ENCODE measurements at places on chromosomes 13 and 19.

- no peak for DNase-seq
Measured at GRCh38 chr19:36152352-36153091, at the start of gene COX7A1. Gene COX7A1 (minus strand): TSS chr19:36152447. CDS start chr19:36152407, 40 bp downstream.

DNA sequence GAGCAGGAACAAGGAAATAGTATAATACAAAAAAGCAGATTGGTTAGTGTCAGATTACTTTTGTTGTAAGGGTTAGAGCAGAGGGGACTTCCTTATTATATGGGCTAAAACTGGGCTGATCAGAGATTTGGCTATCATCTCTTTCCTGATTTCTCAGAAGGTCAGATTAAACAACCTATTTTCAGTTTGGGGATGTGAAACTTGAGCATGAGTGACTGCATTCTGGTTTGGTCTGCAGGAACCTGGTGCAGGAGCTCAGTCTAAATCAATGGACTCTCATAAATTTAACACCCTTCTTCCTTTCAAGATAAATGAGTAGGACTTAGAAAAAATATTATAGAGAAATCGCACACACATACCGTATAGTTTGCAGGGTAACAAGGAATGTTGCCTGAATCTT lies 12.9 kb upstream of the RFXAP start:
- DNase-seq, result no peak

GRCh38 chr13:80524447-80525215 lies 183.7 kb upstream of the SPRY2 start:
- DNase-seq, result no peak

DNA sequence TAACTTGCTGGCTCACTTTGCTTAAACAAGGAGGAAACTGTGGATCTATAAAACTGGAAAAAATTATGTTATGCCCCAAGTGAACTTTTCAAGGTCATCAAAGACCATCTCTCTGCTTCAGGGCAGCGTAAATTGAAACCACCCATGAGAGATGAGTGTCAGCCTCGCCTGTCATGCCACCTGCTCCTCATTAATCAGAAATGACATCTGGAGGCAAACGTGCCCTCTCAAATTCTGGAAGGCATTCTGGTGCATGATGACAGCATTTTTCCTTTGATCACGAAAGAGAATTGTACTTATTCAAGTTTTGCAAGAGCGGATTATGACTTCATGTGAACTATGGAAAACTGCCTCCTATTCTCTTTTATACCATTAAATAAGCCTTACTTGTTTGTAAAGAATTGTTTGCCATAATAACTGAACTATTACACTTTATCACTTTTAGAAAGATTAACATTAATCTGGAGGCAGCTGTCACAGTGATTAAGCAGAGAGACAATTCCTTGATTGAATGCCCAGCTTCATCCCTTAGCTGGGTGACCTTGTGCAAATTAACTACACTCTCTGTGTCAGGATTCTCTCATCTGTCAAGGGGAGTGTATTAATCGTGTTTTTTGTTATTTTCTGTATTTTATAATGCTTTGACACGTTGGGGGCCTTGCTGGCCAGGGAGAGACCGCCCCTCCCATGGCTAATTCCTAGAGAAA lies 17.0 kb upstream of the SACS start:
- DNase-seq, result no peak

- DNase-seq, result no peak
Measured at GRCh38 chr13:44629465-44630183, 53.5 kb upstream of the TSC22D1 start.

DNA sequence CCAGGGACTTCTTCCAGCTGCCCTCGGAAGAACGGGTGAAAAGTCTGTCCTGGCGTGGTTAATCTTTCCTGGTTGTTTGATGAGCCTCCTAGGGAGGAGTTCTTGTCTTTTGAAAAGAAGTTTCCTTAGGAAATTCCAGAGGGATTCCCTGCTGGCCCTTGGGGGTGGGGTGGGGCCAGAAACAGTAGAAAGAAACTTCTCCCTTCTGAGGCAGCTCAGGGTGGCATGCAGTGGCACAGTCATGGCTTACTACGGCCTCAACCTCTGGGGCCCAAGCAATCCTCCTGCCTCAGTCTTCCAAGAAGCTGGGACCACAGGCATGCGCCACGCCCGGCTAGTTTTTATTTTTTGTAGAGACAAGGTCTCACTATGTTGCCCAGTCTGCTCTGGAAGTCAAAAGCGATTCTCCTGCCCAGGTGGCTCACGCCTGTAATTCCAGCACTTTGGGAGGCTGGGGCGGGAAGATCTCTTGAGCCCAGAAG lies 1.5 kb downstream of the ZNF101 start:
- no peak for DNase-seq

DNA sequence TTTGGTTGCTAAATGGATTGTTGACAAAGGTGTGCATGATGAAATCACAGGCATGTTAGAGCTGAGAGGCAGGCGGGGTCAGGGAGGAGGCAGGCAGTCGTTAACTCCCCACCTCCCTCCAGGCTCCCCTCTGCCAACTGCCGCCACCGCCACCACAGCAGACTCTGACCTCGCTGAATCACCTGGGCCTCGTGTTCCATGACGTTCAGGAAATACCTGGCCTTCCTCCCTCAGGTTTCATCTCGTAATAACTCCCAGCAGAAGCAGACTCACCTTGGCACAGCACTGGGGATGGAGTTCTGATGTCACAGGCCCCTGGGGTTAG lies 198.5 kb downstream of the KATNAL1 start:
- no peak for DNase-seq

All from activated CD8-positive, alpha-beta memory T cell treated with anti-CD3 and anti-CD28 coated beads, Interleukin-2, amount 10 ng/mL, durations not matched to agents 7 days and 5 days (primary cell).